ENCODE measurements at places on chromosomes 4 and X. TPM values are rescaled to one million over a fixed set of nuclear protein-coding genes. Genes with fewer than 3 reads are reported as not detected.

Gene LRP2BP
- 0.71 TPM for total RNA-seq

Gene VCX3B
- not detected for total RNA-seq

DNA sequence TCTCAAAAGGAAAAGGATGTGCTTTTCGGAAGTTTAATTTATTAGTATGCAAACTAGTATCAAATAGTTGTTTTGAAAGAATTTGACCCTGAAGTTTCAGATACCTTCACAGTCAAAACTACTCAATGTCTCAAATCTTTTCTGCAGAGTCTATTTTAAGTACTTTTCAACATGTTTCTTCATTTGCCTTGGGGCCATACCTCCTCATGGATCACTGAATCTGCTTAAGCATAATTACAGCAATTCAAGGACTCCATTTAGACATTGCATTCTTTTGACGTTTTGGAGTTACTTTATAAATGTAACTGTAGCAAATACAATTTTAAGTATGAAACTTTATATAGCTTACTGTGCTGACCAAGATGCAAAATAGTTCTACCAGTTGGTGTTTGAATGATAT is 25.5 kb downstream of the PALLD start:
- no peak for DNase-seq

GRCh38 chr4:112302320-112303274 is 5.4 kb downstream of the ALPK1 start:
- no peak for DNase-seq

Gene LGI2
- not detected for total RNA-seq

GRCh38 chr4:114654592-114654991 is 56.0 kb downstream of the UGT8 start:
- DNase-seq: no peak

Gene USP17L15
- not detected for total RNA-seq

DNA sequence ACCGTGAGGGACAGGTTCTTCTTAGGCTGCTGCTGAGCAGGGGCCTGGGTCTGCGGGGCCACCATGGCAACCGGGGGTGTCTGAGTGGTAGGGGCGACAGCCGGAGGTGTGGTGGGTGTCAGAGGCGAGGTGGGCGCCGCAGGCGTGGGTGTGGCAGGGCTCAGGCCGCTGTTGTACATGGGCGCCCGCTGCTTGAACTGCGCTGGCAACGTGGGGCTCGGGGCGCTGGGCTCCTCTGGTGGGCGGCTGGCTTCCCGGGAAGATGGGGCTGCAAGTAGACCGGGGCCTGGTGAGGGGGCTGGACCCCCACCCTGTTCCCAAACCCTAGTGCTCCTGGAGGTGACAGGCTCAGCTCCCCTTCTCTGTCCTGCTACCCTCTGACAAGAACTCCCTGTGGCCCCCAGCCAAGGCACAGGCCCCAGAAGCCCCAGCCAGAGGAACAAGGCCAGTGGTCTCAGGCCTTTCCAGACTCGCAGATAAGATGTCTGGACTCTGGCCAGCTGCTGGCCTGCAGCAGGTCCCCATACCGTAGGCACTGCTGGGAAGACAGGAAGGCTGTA is 24.8 kb downstream of the NELFA start:
- no peak for DNase-seq

Data from activated naive CD8-positive, alpha-beta T cell treated with anti-CD3 and anti-CD28 coated beads, Interleukin-2, amount 10 ng/mL, durations not matched to agents 7 days and 5 days (primary cell).